ENCODE measurements at places on chromosomes 11 and 22. TPM values are rescaled to one million over a fixed set of nuclear protein-coding genes. Genes with fewer than 3 reads are reported as not detected.

OR52I1 gene
- not detected for polyA plus RNA-seq

TMEM191C gene
- 81.8 TPM for polyA plus RNA-seq

GGT5 gene
- polyA plus RNA-seq, result 0.12 TPM

C22orf23 gene
- polyA plus RNA-seq, result 1.3 TPM

FOSL1 gene
- not detected for polyA plus RNA-seq

OR5A1 gene
- not detected for polyA plus RNA-seq

SLC22A12 gene
- polyA plus RNA-seq, result not detected

ACTN3 gene
- polyA plus RNA-seq, result not detected

CHRDL2 gene
- polyA plus RNA-seq, result not detected

LMO2 gene
- 33.2 TPM for polyA plus RNA-seq

IL17RA gene
- 0.08 TPM for polyA plus RNA-seq

NPTXR gene
- polyA plus RNA-seq, result 17.0 TPM

NXPE2 gene
- polyA plus RNA-seq, result 0.20 TPM

MS4A8 gene
- not detected for polyA plus RNA-seq

MOV10L1 gene
- not detected for polyA plus RNA-seq

MOGAT2 gene
- polyA plus RNA-seq, result not detected

C22orf31 gene
- not detected for polyA plus RNA-seq

SLC5A12 gene
- not detected for polyA plus RNA-seq

Measured in neural cell (in vitro differentiated cells).